ENCODE measurements at places on chromosomes 1 and 21. TPM values are rescaled to one million over a fixed set of nuclear protein-coding genes. Genes with fewer than 3 reads are reported as not detected.

RGS1 gene
- 1,368 TPM for total RNA-seq

SEC16B gene
- total RNA-seq, result not detected

ERRFI1 gene
- 3.6 TPM for total RNA-seq

KIF17 gene
- under 0.01 TPM for total RNA-seq

KMO gene
- total RNA-seq, result 3.9 TPM

All from mononuclear cell (primary cell).